HS-27A (cell line): ENCODE measurements at places on chromosomes 7 and 10.

GRCh38 chr10:13891128-13892000 lies 304.6 kb downstream of the PRPF18 start:
- DNase-seq: no peak

- DNase-seq: no peak
Observed at GRCh38 chr10:47053081-47053798, 142.0 kb downstream of the PTPN20 start.

- no peak for DNase-seq
Observed at GRCh38 chr10:131062621-131063260, 248.8 kb downstream of the TCERG1L start.

DNA sequence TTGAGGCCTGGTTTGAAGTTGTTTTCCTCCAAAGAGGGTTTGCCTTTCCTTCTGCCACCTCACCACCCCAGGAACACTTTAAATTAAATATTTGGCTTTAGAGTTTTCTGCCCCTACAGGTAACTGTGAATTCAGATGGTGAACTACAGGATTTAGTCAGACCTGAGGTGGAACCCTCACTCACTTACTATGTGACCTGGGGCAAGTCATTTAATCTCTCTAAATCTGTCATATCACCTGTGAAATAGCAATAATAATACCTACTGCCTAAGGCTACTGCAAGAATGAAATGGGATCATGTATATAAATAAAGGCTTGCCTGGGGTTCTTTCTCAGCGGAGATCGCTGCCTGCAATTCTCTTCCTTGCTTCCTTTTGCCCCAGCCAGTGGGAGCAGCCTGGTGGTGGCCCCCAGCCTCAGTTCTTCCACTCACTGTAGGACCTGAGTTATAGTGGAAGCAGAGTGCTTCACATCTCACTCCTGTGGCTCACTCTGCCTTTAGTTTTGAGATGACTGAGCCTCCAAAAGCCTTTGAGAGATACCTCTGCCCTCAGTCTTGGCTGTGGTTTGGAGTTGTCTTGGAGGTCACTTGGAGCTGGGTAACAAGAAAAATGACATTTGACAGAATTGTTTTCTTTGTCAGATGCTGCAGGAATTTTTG lies 6.1 kb upstream of the ANKRD2 start:
- no peak for DNase-seq

DNA sequence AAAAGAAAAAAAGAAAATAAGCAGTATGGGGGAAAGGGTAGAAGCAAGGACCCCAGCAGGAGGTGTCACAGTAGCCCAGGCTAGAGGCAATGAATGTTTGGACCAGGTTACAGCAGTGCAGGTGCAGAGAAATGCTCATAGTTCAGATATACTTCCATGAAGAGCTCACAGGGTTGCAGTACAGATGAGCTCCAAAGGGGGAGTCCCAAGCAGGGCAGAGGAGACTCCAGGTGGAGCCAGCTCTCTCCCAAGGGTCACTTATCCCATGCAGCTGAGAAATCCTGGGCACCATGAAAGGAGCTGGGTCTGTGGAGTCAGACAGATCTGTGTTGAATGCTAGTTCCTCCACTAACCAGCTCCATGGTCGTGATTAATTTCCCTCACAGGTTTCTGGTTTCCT lies 174.9 kb downstream of the C7orf25 start:
- no peak for DNase-seq

DNA sequence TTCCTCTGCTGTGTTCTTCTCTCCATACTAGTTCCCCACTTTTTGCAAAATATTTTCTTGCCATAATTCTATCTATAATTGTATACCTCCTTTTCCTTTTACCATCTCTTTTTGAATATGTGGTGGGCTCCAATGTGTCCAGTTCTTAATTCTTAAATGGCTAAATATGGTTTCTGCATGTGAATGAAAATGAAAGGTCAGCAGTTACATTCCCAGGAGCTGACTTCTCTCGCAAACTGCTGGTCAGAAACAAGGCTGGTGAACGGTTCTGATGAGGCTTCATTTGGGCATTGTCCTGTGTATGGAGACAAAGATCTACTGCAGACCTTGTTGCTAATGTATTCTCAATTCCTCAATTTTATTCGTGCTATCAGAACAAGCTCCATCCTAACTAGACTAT lies 309.2 kb downstream of the SNX13 start:
- DNase-seq: no peak

- DNase-seq: no peak
Observed at GRCh38 chr7:51142741-51143385, 173.7 kb downstream of the COBL start.

- no peak for DNase-seq
Observed at GRCh38 chr10:125611216-125611615, 71.7 kb downstream of the TEX36 start.

DNA sequence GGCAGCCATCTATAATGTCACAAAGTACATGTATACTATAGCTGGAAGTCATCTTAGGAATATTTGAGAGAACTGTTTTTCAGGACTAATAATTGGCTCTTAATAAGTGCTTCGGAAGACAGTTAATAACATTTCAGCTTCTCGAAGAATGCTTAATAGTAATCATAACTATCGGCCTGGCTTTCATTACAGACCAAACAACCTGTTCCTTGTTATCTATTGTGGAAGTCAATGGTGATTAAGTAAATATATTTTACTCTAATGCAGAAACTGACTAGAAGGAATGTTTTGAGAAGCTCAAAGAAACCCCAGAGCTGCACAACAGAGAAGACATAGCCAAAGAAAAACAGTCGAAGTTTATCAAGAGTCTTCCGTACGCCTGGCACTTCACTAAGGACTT lies 106.8 kb upstream of the FAM133B start:
- DNase-seq: no peak

DNA sequence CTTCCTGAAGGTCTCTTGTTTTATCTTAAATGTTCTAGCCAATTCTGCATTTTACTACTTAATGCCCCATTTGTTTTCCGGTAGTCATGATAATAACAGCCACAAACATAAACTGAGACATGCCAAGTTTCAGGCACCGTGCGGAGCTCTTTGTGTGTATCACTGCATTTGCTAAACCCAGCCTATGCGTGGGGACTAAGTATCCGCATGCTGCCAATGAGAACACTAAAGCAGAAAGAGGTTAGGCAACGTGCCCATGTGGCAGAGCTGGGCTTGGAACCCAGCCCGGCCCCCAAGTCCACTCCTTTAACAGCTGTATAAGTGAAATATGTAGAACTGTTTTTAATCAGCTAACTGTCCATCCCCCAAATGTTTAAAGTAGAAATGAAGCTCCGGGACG lies 54.1 kb downstream of the SLIT1 start:
- no peak for DNase-seq

DNA sequence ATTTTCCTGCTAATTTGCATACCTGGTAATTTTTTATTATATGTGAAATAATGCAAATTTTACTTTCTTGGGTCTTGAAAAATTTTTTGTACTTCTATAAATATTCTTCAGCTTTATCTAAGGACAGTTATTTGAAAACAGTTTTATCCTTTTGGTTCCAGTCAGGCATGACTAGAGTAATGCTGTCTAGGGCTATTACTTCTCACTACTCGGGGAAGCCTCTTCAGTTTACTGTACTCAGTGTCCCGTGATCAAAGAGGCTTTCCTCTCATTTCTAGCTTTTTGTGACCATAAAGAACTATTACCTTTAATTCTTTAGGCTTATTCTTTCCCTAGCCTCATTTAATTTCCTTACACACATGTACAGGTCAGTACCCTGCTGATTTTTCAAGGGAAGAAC lies 153.8 kb upstream of the HDAC9 start:
- no peak for DNase-seq

GRCh38 chr7:50704844-50705243 lies 77.9 kb downstream of the GRB10 start:
- DNase-seq: no peak

- no peak for DNase-seq
Observed at GRCh38 chr10:91201213-91201996, 19.1 kb upstream of the PCGF5 start.

GRCh38 chr10:68595513-68595912 lies 35.4 kb downstream of the TET1 start:
- no peak for DNase-seq

GRCh38 chr10:100930368-100930767 lies 17.6 kb downstream of the SLF2 start:
- DNase-seq: no peak

- DNase-seq: no peak
Observed at GRCh38 chr10:29420744-29421143, 131.9 kb downstream of the LYZL1 start.

DNA sequence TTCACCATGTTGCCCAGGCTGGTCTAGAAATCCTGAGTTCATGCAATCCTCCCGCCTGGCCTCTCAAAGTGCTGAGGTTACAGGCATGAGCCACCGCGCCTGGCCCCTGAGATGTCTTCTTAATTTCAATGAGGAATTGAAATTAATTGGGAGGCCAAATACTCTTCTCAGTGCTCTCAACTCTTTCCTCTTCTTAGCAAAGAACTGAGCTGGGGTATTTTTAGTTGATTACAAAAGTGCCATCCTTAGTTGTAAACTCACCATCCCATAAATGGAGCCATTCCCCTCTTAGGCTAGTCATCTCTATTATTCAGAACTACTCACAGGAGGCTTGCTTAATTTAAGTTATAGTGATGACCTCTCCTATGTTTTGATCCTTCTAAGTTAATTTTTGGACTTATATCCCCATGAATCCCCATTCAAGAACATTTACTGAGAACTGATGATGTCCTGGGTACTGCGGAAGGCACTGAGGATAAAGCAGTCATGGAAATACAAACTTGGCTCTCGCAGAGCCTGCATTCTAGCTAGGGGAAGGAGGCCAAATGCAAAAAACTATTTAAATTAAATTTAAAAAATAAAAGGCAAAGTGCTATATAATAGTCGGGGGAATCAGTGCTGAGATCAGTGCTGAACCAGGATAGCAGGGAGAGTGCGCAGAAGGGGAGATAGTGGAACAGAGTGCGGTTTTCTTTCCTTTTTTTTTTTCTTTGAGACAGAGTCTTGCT lies 145.3 kb downstream of the SFMBT2 start:
- DNase-seq: no peak

DNA sequence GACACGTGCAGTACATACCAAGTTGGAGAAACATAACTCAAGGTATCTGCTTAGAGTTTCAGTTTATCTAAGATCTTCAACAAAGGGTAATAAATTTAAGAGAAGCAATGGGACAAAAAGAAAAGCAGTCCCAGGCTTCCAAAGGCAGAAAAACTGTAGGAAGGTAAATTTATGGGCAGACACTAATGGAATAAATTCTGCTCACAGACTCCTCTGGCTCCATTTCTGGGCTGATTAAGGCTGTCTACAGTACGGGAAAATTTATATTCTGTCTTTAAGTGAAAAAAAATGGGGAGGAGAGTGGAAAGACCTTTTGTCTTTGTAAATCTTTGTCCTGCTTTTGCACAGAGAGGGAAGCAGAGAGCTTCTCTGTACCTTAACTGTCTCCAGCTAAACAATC lies 587.5 kb upstream of the IGFBP3 start:
- DNase-seq: no peak

DNA sequence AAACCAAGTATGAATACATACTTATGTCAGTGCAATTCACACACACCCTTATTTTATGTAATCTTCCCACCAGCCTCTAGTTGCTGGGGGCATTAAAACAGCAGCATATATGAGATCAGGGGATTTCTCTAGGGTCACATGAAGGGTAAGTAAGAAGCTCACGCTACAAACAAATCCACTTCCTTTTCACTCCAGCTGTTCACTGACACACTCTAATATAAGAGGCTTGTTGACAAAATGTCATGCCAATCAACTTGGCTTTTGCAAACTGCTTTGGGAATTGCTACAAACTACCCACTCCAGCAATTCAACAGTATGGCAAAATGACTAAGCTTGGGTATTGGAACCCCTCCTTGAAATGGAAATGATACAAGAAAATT lies 10.3 kb downstream of the FAM3C start:
- no peak for DNase-seq

GRCh38 chr10:48284002-48284546 lies 9.6 kb upstream of the FRMPD2 start:
- no peak for DNase-seq

GRCh38 chr7:147412109-147412508 lies 1178.5 kb upstream of the C7orf33 start:
- no peak for DNase-seq

DNA sequence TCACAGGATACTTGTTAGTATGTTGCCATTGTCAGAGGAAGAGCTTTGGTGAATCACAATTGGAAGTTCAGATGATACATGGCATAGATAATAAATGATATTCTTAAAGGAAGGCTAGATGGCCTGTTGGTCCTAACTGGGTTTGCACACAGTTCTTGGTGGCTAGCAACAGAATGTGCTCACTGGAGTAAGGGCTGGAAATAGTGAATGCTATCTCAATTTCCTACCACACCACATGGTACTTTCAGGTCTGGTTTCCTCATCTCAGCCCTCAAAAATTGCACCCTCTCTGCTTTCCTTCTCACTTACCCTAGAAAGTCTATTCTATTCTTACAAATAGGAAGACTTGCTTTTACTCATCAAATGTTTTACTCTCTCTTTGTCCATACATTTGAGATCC lies 622.5 kb downstream of the ANKRD7 start:
- no peak for DNase-seq

GRCh38 chr7:26379711-26380110 lies 88.0 kb downstream of the SNX10 start:
- DNase-seq: no peak

DNA sequence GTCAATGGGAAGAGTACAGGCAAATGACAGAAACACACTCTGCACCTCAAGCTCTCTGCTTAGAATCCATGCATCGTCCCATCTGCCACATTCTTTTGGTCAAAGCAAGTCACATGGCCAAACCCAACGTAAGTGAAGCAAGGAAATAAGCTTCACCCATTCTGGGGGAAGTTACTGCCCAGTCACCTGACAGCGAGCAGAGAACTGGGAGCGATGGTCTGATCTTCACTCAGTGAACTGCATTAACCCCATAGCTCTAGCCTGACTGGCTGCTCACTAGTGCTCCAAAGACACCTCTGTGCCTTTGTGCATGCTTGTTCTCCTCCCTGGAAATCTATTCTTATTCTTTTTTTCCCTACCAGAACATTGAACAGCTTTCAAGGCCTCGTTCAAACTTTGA lies 89.9 kb downstream of the APBB1IP start:
- no peak for DNase-seq
